GM13976 (cell line): ENCODE measurements at places on chromosomes 16 and 17.

- no peak for DNase-seq
Measured at GRCh38 chr17:12388226-12388625, 277.5 kb upstream of the MYOCD start.

- DNase-seq: peak; percentile 58
Measured at GRCh38 chr17:38898291-38898679, 27.1 kb upstream of the LASP1NB start.

DNA sequence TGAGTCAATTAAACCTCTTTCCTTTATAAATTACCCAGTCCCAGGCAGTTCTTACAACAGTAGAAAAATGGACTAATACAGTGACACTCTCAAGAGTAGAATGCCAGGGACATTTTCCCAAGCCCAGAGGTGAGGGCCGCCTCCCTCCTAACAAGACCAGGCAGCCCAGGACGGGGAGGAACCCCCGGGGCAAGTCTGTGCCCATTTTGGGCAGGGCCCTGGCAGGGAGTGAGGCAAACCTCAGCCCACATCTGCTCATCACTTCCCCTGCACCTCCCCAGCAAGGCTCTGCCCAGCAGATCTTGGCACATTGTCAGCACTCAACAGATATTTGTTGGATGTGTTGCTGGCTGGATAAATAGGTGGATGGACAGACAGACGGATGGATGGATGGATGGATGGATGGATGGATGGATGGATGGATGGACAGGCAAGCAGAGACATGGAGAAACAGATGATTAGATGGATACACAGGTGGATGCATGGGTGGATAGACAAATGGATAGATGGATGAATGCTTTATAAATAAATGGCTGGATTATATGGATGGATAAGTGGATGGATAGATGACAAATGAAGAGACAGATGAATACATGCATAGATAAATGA, 271.3 kb downstream of the PARN start:
- DNase-seq: no peak

DNA sequence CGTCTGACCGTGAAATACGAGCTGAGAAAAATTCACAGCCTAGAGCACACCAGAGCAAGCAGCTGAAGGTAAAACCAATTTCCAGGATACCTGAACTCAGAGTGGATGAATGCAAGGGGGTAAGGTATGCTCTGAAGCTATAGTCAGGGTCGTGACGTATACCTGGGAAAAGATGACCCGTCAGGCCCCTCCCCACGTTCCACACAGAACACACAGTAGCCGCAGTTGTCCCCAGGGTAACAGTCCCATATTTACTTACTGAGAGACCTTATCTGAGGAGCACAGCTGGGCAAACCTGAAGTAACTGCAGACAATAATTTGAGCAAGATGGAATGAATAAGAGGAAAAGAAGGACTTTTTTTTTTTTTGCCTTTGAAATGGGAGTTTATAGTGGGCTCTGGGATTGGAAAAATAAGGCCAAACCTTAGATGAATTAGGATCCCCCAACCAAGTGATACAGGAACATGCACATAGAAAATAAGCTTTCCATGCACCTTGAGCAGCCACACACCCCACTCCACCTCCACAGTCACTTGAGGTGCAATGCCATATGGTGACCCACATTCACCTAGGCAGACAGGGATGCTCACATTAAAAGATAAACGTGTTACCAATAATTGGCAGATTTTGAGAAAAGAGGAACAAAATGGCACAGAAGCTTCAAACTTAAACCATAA, 38.0 kb downstream of the ABCA6 start:
- no peak for DNase-seq

- DNase-seq: no peak
Measured at GRCh38 chr17:77256710-77257109, 115.9 kb downstream of the SEC14L1 start.

- no peak for DNase-seq
Measured at GRCh38 chr16:50606431-50607050, 58.3 kb downstream of the NKD1 start.

DNA sequence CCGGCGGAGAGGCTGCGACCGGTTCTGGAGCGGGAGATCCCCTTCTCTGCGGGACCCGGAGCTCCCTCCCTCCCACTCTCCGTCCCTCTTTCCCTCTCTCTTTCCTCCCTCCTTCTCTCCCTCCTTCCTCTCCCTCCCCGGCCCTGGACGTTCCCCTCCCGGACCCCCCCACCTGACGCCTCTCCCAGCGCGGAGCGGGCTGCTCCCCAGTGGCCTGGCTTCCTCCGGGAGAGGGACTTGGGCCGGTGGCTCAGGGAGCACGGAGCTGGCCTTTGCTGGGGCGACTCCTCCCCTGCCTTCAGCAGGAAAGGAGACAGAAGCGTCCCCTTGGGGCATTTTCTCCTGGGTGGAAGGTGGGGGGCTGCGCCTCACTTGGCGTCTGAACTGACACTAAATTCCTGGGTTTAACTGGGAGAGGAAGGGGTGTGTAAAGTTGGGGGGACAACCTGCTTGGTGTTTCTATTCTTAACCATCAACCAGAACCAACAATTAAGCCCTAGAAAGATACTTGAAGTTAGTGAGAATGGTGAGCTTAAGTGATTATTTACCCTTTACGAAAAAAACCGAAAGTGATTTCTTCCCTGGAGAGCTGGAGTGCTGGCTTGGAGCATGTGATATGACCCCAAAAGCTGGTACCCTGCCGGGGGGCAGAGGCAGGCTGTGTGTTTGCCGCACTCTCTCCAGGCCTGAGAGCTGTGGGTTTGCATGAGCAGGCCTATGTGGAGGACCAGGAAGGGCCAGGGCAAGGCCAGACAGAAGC, 775 bp downstream of the SPIRE2 start:
- no peak for DNase-seq

- DNase-seq: no peak
Measured at GRCh38 chr16:31357324-31358109, 2.5 kb downstream of the ITGAX start.

DNA sequence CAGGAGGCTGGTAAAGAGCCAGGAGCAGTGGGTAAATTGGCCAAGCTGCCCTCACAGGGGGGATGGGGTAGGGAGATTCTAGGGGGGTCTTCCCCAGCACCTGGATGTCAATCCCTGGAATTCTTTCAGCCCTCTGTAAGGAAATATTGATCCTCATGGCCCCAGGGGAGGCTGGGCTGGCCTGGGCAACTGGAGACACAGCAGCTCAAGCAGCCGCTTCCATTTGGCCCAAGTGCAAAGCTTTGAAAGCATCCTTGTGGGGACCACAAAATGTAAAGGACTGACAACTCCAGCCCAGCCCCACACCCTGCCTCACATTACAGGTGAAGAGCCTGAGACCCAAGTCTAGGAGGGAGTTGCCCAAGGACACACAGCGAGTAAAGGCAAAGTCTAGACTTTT, 39.4 kb upstream of the MRPS23 start:
- DNase-seq: no peak

GRCh38 chr17:75110234-75110937, 617 bp downstream of the ARMC7 start:
- no peak for DNase-seq
